NCI-H1105 (cell line): ENCODE measurements at places on chromosomes 12 and 14.

GRCh38 chr14:104516906-104517305 lies 62.7 kb upstream of the C14orf180 start:
- no peak for DNase-seq

GRCh38 chr12:106245767-106246166 lies 2.1 kb downstream of the CKAP4 start:
- no peak for DNase-seq

GRCh38 chr12:65496617-65497016 lies 218.1 kb downstream of the MSRB3 start:
- no peak for DNase-seq

- no peak for DNase-seq
Measured at GRCh38 chr12:6489449-6489848, 3.6 kb downstream of the MRPL51 start.

DNA sequence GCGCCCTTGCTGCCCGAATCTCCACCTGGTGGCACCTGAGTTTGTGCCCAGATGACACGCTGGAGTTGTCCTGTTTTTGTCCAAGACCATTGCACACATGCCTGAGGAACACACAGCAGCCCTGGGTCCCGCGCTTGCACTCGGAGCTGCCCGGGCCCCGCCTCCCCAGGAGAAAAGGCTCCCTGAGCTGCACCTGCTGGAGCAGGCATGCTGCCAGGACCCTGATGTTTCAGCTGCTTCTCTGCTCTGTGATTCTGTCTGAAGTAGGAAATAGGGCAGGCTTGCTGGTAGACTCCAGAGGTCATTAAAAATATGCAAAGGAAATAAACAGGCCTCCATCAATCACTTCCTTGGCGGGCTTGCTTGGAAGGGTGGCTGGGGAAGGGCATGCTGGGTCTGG lies 271.6 kb downstream of the CACNA1C start:
- DNase-seq, result peak; percentile 97

- DNase-seq, result peak; percentile 51
Measured at GRCh38 chr12:104710940-104711689, 247.0 kb downstream of the SLC41A2 start.

GRCh38 chr12:111248236-111249017 lies 120.5 kb downstream of the PHETA1 start:
- DNase-seq, result no peak

GRCh38 chr14:90551733-90552464 lies 155.1 kb downstream of the CALM1 start:
- DNase-seq, result no peak

DNA sequence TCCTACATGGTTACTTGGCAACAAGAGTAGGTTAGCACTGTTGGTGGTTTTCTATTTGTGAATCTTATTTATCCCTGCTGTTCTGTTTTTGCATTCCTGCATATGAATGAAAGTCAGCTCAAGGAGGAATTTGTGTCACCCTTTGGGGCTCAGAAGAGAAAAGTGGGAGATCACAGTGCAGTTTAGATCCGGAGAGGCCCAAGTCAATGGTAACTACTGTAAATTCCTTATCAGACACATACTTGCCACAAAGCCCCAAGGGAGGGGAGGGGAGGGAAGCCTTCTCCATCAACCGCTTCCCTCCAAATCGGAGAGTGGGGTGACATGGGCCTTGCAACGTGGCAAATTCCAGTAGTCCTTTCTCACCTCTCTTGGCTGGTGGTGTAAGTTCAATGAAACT lies 15.0 kb downstream of the GSG1 start:
- DNase-seq, result no peak
